ENCODE measurements at places on chromosomes 12 and 14.

DNA sequence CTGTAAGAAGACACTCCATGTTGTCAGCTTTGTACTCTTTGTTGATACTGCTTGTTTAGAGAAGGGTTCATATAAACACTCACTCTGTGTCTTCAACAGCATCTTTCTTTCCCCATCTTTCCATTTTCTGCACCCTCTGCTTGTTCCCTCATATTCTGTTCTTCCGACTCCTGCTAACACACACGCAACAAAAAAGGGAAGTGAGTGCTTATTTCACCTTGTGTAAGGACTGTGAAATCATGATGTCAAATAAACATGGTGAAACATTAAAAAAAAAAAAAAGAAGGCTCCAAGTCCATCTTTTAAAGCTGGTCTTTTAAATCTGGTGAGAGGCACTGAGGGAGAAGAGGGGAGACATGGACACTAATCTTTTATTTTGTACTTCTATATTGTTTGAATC, 145.4 kb downstream of the RPAP3 start:
- DNase-seq = no peak

DNA sequence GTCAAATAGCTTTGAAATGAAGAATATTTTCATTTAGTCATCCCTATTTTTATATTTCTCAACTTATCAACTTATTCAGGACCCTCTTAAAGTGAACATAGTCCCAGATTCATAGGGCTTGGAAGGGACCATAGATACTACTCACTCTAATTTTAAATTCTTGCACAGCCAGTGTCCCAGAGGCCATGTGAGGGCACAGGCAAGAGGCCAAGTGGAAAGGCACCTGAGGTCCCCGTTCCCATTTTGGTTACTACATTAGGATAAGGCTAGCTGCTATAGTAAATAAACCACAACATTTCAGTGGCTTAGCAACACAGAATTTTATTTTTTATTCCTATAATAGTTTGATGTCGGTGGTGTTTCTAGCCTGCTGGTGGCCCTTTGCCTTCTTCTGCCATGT, 227.8 kb downstream of the SPTSSA start:
- no peak for DNase-seq

DNA sequence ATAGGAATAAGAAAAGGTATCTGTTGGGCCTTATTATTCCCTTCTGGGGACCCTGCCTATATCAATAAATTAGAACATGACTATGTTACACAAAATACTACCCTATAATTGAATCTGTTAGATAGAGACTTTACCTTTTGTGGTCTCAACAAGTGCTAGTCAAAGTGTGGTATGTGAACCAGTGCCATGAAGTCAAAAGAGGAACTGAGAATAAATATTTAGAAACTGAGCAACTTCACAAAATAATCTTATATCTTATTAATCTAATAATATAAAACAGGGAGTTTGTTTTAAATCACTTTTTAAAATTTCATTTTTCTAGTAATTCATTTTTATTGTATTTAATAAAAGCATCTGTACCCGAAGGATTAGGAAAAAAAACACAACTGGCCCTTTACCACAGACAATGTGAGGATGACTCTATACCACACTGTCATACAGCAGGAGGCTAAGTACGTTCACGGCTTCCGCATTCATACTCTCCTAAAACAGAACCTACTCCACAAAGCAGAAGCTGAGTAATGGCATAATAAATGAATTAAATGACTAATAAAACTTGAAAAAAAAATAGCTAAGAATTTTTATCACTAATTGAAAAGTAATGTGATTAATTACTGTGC, 42.1 kb downstream of the SEC23A start:
- DNase-seq = no peak

- no peak for DNase-seq
These were observed 132.1 kb upstream of the SOX5 start for GRCh38 chr12:24081606-24082005.

DNA sequence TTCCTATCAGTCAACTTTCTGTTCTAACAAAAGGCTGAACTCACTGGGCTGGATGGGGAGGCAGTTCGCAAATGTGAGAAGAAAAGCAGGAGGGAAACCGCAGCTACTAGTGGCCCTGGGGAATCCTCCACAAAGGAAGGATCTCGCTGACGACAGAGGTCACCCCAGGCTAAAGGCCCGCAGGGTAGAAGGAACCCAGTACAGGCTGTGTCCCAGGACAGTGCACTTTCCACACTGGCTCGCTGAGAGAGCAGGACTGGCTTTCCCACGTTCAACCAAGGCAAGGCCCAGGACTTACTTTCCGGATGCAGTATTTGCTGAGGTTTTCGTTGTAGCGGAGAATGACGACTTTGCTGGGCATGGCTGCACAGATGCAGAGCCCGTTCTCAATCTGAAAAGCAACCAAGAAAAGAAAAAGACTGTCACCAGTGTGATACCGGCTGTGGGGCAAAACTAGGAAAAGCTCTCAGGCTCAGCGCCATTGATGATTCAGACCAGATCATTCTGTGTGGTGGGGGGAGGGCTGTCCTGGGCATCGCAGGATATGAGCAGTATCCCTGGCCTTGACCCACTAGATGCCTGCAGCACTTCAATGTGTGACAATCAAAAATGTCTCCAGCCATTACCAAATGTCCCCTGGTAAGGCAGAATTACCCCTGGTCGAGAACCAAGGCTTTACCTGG, 36.3 kb downstream of the PRKAB1 start:
- DNase-seq = no peak

GRCh38 chr12:127304751-127305725, 961.9 kb upstream of the TMEM132C start:
- no peak for DNase-seq

GRCh38 chr12:93943780-93944179, 204.6 kb upstream of the PLXNC1 start:
- no peak for DNase-seq

DNA sequence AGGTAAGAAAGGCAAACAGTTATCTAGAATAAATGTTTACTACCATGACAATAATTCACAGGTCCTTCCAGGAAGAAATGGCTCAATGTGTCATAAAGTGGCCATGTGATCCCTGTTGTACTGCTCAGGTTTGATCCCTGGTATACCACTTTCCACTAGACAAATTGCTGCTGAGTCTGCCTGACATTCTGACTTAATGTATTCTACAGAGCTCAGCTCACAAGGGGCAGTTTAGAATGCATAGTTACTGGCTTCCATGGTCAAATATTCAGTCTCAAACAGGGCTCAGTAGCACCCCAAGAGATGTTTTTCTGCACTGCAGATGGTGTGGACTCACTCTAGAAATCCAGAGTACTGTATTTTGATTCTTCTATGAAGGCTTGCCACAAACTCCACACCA, 21.8 kb downstream of the TSHR start:
- no peak for DNase-seq

DNA sequence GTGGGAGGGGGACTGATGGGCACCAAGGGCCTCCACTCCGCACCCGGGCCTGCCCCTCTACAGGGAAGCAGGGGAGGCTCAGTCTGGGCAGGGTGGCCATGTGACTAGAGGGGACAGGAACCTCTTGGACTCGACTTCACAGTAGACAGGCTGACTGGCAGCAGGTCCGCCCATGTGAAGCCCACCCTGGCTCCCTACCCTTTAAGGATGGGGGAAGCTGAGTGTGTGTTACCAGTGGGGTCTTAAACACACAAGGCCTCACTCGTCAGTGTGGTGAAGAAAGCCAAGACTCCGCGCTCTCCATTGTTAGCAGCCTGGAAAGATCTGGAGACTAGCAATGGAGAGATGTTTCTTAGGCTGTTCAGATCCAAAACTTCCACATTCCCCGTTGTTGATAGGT, 52.4 kb downstream of the ANAPC7 start:
- DNase-seq = no peak

DNA sequence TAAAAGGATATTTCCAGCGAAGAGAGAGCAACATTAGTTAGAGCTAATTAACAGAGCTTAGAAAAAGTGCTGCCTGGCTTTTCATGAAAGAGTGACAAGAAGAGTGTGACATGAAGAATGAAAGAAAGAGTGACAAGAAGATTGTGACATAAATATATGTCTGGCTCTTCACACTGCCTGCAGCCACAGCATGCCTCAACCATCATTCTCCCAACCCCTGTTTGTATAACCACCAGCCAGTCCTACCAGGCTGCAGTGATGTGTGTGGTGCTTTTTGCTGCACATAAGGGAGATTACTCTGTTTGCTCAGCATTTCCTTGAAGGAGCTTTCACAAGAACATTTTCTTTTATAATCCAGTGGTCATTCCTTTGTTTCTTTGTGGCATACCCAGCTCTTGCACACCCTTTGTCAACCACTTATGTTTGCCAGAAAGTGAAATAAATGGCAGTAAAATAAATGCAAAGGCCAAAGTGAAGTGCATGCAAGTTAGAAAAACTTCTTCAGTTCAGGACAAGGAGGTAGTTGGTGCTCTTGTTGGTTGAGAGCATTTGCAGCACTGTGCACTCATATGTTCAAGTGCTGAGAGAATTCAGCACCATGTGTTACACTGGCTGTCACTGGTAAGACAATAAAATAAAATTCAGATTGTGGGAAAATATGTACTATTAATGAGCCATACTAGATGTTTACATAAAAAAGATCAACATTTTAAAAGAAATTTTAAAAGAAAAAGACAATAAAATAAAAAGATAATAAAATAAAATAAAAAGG, 50.6 kb downstream of the KIF21A start:
- DNase-seq = no peak
